Kidney (tissue), 22 donors: ENCODE measurements at places on chromosomes 4 and X. TPM values are rescaled to one million over a fixed set of nuclear protein-coding genes. Genes with fewer than 3 reads are reported as not detected.
A peak's percentile ranks its signal among the peaks of the same experiment; 100 is the strongest.

Gene CTAG1B
- not detected for polyA plus RNA-seq

DNA sequence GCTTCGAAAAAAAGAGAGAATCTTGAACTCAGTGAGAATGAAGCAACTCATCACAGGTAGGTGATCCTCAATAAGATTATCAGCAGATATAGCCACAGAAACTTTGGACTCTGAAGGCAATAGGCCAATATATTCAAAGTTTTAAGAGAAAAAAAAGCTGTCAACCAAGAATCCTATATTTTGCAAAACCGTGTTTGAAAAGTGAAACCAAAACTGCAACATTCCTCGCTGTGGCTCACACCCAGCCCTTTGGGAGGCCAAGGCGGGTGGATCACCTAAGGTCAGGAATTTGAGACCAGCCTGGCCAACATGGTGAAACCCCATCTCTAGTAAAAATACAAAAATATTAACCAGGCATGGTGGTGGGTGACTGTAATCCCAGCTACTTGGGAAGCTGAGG, 22.8 kb downstream of the MAD2L1 start:
- DNase-seq, result no peak

Gene FGF5
- polyA plus RNA-seq, result 0.09 TPM

Gene HHIP
- 2.5 TPM for polyA plus RNA-seq

Gene HS6ST2
- 11.9 TPM for polyA plus RNA-seq

DNA sequence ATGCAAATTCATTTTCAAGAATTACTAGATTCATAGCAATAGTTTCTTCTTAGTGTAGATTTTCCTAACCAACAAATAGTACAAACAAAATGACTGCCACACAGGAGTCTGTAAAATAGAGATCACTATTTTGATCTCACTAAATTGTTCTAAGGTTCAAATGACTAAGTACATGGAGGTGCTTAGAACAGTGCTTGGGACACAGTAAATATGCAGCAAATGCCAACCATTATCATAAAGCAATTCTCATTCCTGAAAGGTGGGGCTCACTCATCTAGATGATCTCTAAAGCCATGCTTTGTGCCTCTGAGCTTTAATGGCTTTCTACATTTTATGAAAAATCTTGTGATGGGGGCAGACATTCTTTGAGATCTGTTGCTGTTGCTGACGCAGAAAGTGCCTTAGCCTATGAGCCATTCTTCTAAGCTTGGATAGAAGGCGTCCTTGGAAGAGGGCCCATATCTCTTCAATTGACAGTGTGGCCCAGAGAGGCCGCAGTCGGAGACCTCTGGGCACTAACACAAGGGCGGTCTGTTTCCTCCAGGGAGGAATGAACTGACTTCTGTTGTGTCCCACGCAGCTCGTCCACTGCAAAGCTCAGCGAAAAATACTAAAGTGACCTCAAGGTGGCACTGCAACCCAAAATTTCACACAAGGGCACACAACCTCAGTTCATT, 23.5 kb downstream of the TLR10 start:
- peak; percentile 69 for DNase-seq

GRCh38 chrX:40872351-40872750, 137.0 kb upstream of the MED14 start:
- DNase-seq, result no peak

GRCh38 chr4:74534121-74534520, 89.2 kb downstream of the AREG start:
- DNase-seq, result no peak

Gene USP17L5
- polyA plus RNA-seq, result not detected
